ENCODE measurements at places on chromosomes 6 and 20.
A peak's percentile ranks its signal among the peaks of the same experiment; 100 is the strongest.

GRCh38 chr6:12572896-12573827 lies 143.4 kb upstream of the PHACTR1 start:
- DNase-seq, result peak; percentile 31

- no peak for DNase-seq
Measured at GRCh38 chr6:31634131-31634530, 13.6 kb downstream of the PRRC2A start.

DNA sequence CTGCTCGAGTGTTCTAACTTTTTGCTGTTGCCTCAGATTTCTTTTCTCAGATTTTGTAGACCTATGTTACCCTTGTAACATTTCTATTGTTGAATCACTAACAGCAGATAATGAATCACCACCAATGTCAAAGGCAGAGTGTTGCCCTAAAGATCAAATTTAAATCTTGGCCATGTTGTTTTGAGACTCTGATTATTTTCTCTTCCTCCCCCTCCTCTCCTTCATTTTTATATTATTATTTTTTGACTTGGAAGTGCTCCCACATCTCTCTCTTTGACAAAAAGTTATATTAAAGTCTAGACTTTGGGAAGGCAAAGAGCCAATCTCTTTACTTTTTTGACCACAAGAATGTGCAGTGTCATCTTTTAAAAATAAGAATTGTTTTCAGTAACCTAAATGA lies 422.7 kb downstream of the NKAIN2 start:
- no peak for DNase-seq

DNA sequence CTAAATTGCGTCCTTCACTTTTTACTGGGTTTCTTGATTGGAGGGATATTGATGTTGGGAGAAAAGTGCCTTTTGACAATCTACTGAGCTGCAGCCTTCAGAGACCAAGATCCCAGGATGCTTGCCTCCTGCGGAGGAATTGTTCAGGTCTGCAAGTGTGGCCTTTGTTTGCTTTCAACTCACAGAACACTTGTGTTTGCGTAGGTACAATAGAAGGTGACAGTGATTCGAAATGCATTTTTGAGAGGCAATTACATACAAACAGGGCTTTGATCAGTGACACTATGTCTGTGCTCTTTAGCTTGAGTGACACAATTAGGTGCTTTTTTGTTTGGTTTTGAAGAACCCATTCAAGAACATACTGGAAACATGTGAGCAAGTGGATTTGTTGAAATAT lies 600.6 kb downstream of the QKI start:
- peak; percentile 27 for DNase-seq

DNA sequence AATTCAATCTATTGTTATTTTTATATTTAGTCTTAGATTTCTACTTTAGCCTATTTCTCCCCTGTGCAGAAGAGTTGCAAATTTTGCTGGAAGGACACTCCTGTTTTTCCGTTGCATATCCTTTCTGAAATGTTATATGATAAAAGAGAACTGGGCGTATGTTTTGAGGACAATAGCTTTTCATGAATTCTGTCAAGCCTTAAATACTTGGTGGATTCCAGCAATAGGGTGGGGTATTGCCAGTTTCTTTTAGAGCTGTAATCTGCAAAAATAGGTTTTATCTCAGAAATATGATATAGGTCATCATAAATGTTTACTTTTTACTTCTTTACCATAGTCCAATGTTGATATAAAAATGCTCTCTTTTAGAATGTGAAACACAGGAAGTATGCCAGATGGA lies 42.0 kb downstream of the VTA1 start:
- DNase-seq, result no peak

- DNase-seq, result no peak
Measured at GRCh38 chr6:15232836-15233510, 12.9 kb upstream of the JARID2 start.

- DNase-seq, result no peak
Measured at GRCh38 chr6:64146094-64146493, 510.5 kb downstream of the PHF3 start.

- no peak for DNase-seq
Measured at GRCh38 chr20:31739550-31739977, 474 bp downstream of the TPX2 start.

DNA sequence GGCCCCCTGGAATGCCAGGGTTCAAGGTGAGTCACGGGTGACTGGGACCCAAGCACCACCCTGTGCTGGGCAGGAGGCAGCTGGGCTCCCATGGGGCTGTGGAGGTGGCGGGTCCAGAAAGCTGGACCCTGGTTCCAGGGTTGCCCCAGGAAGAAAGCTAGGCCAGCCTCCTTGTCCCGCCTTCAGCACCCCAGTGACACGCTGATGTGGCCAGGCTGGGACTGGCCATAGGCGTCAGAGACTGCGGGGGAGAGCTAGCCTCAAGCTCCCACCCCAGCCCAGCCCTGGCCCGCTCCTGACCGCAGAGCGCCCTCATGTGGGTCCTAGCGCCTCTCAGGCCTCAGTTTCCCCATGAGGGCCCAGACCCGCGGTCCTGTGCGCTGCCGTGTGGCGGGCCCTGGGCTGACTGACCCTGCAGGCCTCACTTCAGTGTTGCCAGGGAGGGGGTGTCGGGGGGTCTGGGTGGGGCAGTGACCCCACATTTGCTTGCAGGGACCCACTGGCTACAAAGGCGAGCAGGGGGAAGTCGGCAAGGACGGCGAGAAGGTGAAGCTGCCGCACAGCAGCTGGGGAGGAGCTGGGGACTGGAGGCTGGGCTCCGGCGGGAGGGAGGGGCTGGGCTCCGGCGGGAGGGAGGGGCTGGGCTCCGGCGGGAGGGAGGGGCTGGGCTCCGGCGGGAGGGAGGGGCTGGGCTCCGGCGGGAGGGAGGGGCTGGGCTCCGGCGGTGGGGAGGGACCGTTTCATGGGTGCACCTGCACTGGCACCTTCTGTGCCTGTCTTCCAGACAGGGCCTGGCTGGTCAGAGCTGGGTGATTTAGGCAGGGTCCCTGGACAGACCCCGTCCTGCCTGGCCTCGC lies 7.9 kb downstream of the COL9A3 start:
- no peak for DNase-seq

DNA sequence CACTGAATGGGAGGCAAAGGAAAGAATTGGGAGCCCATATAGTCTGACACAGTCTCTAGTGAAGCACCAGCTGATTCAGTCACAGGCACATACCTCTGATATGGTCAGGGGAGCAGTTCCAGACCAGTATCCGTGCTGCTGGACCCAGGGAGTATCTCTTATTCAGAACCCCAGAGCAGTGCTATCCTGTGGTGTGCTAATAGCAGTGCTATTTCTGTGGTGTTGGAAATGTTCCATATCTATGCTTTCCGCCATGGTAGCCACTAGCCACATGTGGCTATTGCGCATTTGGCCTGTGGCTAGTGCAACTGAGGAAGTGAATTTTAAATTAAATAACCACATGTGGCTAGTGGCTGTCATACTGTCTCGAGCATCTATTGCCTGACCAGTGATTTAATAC lies 11.0 kb downstream of the SCUBE3 start:
- no peak for DNase-seq
